Kidney (tissue), 22 donors: ENCODE measurements at places on chromosomes 13 and 19.

DNA sequence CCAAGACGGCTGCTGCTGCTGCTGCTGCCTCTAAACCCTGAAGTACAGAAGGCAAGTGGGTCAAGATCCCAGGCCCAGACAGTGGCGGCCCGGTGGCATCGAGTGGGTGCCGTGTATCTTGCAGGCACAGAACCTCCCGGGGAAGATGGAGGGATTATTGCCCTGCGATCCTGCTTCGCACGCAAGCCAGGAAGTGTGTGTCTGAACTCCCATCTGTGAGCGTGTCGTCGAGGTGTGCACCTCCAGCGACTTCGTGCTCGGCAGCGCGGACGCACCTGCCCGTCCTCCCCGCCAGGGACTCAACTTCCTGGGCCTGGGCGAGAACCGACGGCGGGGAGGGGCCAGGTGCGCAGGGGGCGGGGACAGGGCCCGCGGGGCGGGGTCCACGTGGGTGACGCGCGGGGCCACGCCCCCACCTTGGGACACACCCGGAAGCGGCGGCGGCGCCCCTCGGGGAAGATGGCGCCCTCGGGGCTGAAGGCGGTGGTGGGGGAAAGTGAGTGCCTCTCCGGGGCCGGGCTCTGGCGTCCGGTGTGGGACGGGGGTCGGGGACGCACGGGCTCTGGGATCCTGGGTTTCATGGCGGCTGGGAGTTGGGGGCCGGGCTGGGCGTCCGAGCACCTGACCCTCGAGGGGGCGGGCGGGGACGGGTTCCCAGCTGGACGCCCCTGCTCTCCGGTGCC is at the start of gene STXBP2:
Gene STXBP2, plus strand, starts transcription at position 420 of the 683 bp plus-strand sequence. Its CDS starts 40 bp downstream, at position 460.
- no peak within 1 kb of the TSS for H3K27ac ChIP-seq
- H3K4me1 ChIP-seq, result no peaks in the 10 kb centered on the region
- no peaks in the 10 kb centered on the region for H3K27me3 ChIP-seq
- H3K36me3 ChIP-seq, result no peaks in the 10 kb centered on the region

- H3K4me3 ChIP-seq, result no peak overlapping the region
- H3K27ac ChIP-seq, result no peak overlapping the region
- H3K4me1 ChIP-seq, result no peaks in the 10 kb centered on the region
- H3K36me3 ChIP-seq, result no peaks in the 10 kb centered on the region
Observed at GRCh38 chr19:6811378-6811777, 38.9 kb downstream of the VAV1 start.

GRCh38 chr19:12095111-12095790 is 30.7 kb downstream of the ZNF844 start:
- no peaks in the 10 kb centered on the region for H3K4me1 ChIP-seq
- no peak overlapping the region for H3K4me3 ChIP-seq
- H3K36me3 ChIP-seq, result no peaks in the 10 kb centered on the region
- DNase-seq, result no peak

DNA sequence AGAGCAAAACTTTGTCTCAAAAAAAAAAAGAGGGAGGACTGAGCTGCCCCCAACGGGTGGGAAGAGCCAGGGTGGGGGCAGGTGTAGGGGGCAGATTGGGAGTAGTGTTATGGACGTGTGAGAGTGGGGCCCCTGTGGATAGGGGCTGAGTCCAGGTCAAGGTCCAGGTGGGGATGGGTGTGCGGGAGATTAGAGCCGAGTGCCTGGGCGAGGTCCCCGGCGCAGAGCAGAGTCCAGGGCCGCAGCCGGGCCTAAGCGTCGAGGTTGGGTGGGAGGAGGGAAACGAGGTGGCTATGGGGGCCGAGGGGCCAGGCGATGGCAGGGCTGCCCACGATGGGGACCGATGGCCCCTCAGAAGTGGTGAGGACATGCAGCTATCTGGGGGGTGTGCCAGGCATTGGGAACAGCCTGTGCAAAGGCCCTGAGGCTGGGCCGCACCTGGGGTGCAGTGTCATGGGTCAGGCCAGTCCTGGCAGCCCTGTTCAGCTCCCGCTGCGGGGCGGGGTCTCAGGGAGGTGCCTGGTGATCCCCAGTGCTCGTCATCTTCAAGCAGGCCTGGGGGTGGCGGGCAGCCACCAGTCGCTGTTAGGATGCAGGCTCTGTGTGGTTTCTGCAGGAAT is 12.3 kb upstream of the MISP start:
- H3K4me3 ChIP-seq, result no peak overlapping the region
- no peaks in the 10 kb centered on the region for H3K36me3 ChIP-seq
- H3K27ac ChIP-seq, result peak overlapping the region; percentile 22
- no peaks in the 10 kb centered on the region for H3K4me1 ChIP-seq
- DNase-seq, result no peak
- H3K27me3 ChIP-seq, result no peaks in the 10 kb centered on the region

GRCh38 chr19:11023016-11023415 is 62.2 kb downstream of the SMARCA4 start:
- H3K36me3 ChIP-seq, result peaks cover 66% of the 10 kb centered on the region
- DNase-seq, result no peak
- H3K27ac ChIP-seq, result no peak overlapping the region
- peaks cover 9% of the 10 kb centered on the region for H3K4me1 ChIP-seq
- no peaks in the 10 kb centered on the region for H3K27me3 ChIP-seq
- no peak overlapping the region for H3K4me3 ChIP-seq

- no peaks in the 10 kb centered on the region for H3K36me3 ChIP-seq
- H3K27me3 ChIP-seq, result no peaks in the 10 kb centered on the region
- no peaks in the 10 kb centered on the region for H3K4me1 ChIP-seq
Observed at GRCh38 chr13:83498481-83499190, 383.6 kb downstream of the SLITRK1 start.
